CD4-positive, alpha-beta T cell treated with Interleukin-21 for 1 hour (primary cell): ENCODE measurements at places on chromosomes 5 and 9.
A peak's percentile ranks its signal among the peaks of the same experiment; 100 is the strongest.

- DNase-seq: no peak
Measured at GRCh38 chr5:95005811-95006210, 279.1 kb downstream of the MCTP1 start.

GRCh38 chr9:36263683-36264082 lies 5.4 kb upstream of the GNE start:
- no peak for DNase-seq

GRCh38 chr9:13915591-13916301 lies 398.2 kb downstream of the NFIB start:
- no peak for DNase-seq

DNA sequence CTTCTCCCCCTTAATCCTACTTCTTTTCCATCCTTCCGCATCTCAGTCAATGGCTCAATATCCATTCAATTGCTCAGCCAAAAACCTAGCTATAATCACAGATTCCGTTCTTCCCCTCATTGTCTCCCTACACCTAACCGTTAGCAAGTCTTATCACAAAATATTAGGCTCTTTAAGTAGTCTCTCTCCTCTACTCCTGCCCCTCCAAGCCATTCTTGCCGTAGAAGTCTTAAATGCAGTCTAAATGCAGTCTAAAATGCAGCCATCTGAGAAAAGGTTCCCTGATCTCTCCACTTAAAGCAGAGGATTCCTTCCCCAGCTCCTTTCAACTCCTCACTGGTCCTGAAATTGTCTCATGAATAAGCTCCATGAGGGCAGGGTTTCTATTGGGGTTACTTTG lies 57.8 kb downstream of the ELL2 start:
- no peak for DNase-seq

GRCh38 chr9:105318729-105319191 lies 74.3 kb downstream of the SLC44A1 start:
- DNase-seq: no peak

DNA sequence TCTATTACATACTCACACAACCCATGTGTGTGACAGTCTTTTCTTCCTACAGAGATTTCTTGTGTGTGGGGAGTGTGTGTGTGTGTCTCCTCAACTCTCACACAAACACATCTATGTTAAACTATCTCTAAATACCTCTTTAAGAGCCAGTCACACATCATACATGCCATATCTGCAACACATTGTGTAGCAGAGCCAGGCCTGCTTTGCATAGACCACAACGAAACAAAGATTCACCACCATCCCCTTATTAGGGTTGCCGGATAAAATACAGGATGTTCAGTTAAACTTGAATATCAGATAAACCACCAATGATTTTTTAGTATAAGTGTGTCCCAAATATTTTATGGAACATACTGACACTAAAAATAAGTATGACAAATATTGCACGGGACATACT lies 2.3 kb downstream of the FAM170A start:
- no peak for DNase-seq

DNA sequence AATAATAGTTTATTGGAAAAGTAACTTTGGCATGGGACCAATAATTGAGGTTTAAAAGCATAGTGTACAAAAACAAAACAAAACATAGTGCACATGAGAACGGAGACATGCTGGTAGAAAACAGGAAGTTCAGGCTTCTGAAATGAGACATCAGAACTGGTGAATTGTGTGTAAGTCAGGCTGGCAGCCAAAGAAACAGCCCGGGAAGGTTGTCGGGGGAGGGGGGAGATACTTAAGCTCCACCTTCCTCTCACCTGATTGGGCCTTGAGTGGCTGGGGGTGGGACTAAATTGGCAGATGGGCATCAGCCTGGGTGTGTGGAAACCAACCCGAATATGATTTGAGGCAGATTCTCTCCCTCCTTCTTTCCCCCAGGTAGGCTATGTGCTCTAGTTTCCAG lies 256.3 kb downstream of the SMARCA2 start:
- peak; percentile 12 for DNase-seq

- DNase-seq: no peak
Measured at GRCh38 chr5:8050616-8051175, 181.7 kb downstream of the MTRR start.
